CD4-positive, alpha-beta T cell (primary cell): ENCODE measurements at places on chromosomes 7 and 10.

DNA sequence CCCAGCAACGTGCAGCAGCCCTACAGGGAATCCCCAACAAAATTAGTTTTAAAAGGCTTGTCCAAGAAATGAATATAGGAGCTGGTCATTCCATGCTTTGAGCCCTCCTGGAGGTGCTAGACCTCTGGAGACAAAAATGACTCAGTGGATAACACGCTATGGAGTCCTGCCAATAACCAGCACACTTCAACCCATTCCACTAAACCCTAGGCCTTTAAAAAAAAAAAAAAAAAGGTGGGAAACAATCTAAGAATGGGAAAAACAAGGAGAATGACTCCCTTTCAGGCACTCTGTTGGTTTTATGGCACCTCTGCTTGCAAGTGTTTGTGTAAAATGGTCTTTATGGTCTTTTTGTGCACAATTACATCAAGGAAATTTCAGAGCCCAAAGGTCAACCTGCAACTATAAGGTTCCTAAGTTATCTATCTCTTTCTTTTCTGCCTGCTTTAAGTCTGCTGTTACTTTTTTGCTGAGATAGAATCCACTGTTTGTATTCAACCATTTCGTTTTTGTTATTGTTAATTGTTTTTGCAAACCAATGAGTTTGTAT is 21.3 kb downstream of the AVL9 start:
- no peak for DNase-seq

DNA sequence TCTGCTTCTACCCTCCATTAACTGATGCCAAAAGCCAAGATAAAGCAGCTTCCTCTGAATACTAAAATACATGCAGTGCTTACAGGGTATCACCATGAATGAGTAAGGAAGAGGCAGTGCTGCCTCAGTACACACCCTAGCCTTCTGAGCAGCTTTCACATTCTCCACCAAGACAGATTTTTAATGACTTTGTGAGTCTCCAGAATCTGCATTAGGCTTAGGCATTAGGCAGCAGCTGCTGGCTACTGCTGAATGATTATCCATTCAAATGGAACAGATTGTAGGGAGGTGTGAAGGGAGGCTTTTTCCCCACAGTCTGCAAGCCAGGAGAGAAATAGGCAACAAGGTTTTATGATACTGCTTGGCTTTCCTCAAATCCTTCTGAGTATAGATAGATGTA is 1226.7 kb upstream of the LRRN3 start:
- no peak for DNase-seq

GRCh38 chr7:54996391-54996790 is 22.4 kb upstream of the EGFR start:
- no peak for DNase-seq

DNA sequence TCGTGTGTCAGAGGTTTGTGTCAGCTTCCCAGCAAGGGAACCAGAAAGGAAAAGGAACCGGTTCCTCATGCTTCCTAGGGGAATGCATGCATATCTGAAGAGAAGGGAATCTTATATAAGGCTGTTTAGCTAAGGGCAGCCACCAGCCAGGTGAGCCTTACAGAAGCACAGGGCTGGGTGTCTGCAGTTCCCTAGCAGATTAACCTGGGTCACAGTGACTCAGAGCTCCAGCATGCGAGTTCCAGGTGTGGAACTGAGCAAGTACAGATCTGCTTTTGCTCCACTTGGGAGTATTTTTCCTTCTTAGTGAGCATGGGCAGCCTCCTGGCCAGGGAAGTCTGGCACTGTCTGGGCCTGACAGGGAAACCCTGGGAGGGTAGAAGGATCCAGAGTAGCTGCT is 957 bp upstream of the ANKRD2 start:
- no peak for DNase-seq

- DNase-seq = no peak
Measured at GRCh38 chr7:7832518-7832917, 114.1 kb upstream of the RPA3 start.

GRCh38 chr7:154469652-154470051 is 417.5 kb downstream of the DPP6 start:
- DNase-seq = no peak
